ENCODE measurements at places on chromosomes 16 and 17.

DNA sequence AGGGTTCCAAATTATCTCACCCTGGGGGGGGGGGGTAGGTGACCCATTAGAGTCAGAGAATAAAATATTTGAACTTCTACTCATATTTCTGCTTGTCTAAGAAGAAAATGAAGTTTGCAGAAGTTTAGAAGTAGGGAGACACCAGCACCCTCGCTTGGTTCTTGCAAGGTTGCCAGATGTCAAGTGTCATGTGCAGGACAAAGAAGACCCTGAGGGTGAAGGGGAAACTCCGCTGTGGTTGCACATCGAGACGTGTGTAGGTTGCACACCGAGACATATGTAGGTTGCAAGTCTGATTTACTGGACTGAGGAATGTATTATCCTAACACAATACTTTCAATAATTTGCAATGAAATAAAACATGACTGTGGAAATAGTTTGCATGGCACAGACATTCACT, 42.4 kb upstream of the IRF8 start:
- DNase-seq = no peak

- no peak for DNase-seq
Observed at GRCh38 chr17:30848021-30848420, 16.3 kb downstream of the ATAD5 start.

DNA sequence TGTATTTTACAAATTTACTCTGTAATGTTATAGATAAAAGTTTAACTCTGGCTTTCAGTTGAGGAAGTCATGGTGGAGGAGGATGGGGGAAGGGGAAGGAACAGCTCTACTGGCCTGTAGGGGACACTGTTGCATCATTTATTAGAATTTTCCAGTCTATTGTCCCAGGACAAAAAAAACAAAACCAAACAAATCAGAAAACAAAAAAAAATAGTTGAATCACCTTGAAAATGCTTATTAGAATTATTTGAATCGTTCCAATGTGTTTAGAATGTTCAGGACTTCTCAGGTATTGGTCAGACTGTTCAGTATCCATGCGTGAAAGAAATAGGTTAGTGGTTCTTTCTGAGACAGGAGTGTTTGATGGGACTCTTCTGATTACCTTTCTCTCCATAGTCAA, 242.0 kb downstream of the FTO start:
- no peak for DNase-seq

DNA sequence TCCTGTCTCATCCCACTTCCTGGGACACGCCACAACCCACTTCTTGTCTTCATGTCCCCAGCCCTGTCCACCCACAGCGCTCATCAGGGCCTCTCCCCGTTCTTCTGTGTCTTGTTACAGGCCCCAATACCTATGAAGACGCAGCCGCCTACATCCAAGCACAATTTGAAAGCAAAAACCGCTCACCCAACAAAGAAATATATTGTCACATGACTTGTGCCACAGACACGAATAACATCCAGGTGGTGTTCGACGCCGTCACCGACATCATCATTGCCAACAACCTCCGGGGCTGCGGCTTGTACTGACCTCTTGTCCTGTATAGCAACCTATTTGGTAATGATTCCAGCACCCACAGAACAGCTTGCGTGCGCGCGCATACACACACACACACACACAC, 70.6 kb downstream of the AMFR start:
- peak; percentile 33 for DNase-seq

GRCh38 chr17:7523033-7523432, 25.8 kb upstream of the TNFSF12 start:
- DNase-seq = no peak

DNA sequence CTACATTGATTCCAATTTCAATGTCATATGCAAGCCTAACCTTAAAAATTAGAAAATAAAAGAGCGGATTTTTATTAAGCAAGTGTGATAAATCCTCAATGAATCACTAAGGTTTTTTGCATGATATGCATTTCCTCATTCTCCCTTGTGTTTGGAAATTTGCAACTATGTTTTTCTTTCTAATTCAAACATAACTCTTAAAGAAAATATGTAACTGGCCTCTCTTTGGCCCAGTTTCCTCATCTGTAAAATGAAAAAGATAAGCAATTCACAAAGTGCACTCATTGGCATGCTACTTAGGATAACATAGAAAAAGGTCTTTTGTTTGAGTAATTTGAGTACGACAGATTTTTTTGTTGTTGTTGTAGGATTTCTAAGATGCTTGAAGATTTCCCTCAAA, 295.5 kb downstream of the CDH11 start:
- no peak for DNase-seq

- no peak for DNase-seq
Observed at GRCh38 chr17:19386051-19386929, 700 bp downstream of the MFAP4 start.

- no peak for DNase-seq
Observed at GRCh38 chr17:49063652-49064051, 66.5 kb downstream of the IGF2BP1 start.

GRCh38 chr17:11935734-11936406, 61.4 kb downstream of the ZNF18 start:
- no peak for DNase-seq

DNA sequence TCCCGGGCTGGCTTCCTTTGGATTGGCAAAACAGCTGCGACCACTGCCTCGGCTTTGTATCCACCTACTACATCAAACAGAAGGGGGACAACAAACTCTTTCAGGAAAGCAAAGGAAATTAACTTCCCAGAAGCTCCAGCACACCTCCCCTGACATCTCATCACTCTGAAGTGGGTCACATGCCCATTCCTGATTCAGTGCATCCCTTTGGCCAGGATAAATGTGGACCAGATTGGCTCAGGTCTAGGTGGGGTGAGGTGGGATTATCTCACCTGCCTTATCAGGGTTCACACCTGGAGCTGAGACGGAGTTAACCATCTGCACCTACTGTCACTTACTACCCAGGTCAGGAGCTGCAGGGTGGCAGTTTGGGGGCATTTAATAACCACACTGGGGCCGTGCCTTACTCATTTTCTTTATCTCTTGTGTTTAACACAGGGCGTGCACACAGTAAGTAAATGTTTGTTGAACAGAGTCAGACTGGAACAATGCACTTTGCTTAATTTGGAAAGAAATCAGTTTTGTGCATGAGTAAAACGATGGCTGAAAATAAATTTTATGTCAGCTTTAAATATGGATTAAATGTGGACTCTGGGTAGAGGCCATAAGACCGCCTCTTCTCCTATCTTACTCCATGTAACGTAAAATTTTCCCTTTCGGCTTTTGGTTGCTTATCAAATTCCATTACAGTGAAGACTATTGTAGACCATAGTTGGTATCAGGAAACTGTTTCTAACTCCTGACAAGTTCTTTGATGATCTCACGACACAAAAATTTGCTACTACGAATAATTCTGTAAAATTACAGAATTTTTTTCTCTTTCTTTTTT, 36.0 kb downstream of the IQCK start:
- DNase-seq = no peak

GRCh38 chr16:49699841-49700175, 156.1 kb downstream of the ZNF423 start:
- no peak for DNase-seq

GRCh38 chr16:69157196-69157595, 24.7 kb downstream of the UTP4 start:
- DNase-seq = no peak

- DNase-seq = no peak
Observed at GRCh38 chr17:63954402-63955063, 18.2 kb downstream of the SCN4A start.

DNA sequence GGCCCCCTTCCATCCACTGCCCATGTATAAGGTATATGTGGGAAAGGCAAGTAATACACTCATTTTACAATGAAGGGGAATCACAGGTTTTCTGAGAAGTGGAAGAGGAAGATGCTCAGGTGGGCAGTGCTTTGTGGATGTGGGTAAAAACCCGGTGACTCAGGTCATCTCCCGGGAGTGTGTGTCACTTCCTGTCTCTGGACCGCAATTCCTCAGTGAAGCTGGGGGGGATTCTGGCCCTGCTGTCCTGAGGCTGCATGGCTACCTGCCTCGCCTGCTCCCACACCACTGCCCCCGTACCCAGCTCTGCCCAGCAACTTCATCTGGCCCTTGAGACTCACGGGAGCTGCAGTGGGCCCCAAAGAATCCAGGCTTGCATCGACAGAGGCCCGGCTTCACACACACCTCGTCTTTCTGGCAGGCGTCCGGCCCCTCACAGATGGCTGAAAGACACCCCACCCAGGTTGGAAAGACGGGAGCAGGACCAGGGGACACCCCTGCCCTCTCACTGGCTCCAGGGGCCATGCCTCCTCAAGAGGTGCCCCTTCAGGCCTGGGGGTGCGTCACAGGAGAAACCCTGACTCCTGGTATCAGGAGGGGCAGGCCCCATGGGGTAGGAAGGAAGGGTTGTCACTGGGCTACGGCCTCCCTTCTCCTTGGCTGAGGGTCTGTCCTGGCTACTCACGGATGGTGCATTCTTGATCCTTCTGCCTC, 882 bp downstream of the SCARF1 start:
- no peak for DNase-seq

GRCh38 chr17:74954665-74955421, 17.7 kb downstream of the HID1 start:
- DNase-seq = no peak

- no peak for DNase-seq
Observed at GRCh38 chr17:7703584-7704479, 1.2 kb upstream of the EFNB3 start.

DNA sequence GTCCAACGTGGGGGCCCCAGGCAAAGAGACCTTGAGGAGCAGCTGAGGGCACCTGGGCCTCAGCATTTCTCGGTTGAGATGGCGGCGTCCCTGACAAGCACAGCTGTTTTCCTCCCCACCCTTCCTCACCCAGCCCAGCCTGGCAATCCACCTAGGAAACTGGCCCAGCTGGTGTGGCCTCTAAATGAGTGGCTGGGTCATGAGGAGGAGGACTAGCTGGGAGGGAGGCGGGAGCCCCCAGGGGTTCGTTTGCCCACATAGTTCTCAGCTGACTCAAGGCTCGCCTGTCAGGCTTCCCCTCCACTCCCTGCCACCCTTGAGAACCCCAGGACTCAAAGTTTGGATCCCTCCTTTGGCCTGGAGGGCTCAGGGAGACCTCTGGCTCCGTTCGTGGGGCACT, 5.9 kb downstream of the RNF222 start:
- peak; percentile 33 for DNase-seq

DNA sequence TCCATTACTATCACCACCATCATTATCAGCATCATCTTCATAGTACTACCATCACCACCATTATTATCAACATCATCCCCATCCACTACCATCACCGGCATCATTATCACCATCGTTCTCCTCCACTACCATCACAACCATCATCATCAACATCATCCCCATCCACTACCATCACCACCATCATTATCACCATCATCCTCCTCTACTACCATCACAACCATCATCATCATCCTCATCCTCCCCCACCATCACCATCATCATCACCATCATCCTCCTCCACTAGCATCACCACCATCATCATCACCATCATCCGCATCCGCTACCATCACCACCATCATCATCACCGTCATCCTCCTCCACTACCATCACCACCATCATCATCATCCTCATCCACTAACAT, 639.8 kb upstream of the RBFOX1 start:
- no peak for DNase-seq

DNA sequence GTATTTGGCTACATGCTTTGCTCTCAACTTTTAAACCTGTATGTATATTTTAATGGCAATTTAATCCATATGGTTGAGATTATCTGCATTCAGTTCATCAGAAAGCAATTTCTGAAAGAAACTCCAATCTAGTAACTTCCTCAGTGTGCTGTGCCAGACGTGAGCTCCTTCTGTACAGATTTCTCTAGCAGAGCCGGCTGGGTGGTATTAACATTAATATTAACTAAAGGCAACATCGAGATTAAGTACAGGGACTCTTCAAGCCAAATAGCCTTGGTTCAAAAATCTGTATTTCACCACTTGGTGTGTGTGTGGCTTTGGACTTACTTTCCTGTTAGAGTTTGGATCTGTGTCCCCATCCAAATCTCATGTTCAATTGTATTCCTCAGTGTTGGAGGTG, 55.5 kb upstream of the NUDT7 start:
- DNase-seq = no peak

DNA sequence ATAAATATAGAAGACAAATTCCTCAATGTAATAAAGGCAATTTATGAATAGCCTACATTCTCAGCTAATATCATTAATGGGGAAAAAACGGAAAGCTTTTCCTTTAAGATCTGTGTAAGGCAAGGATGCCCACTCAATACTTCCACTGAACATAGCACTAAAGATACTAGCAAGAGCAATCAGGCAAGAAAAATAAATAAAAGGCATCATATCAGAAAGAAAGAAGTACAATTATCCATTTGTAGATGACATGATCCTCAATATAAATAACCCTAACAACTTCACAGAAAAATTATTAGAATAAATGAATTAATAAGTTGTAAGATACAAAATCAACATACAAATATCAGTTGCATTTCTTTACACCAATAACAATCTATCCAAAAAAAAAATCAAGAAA, 37.1 kb downstream of the C16orf87 start:
- DNase-seq = no peak

DNA sequence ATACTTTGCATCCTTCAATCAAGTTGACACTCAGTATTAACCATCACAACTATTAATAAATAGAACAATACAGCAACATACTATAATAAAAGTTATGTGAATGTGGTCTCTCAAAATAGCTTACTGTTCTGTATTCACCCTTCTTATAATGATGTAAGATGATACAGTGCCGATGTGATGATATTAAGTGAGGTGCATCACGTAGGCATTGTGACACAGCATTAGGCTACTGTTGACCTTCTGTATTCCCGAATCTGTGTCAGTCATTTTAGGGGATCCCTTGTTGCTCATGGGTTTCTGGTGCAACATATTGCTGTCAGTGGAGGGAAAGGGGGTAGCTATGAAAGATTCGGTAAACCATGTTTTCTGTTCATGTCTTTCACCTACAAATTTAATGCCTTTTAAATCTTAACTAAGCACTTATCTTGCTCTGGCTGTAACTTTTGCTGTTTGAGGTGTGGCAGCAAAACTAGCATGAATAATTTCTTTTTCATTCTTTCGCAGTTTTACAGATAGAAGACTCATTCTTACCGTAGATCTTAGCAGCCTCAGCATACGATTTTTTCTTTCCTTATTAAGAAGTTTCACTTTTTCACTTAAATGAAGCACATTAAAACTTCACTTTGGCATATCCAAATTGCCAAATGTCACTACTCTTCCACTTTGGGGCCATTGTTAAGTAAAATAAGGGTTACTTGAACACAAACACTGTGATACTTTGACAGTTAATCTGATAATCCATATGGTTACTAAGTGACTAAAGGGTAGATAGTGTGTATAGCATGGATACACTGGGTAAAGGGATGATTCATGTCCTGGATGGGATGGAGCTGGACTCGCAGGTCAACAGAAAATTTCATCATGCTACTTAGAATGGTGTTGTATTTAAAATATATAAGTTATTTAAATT, 29.6 kb downstream of the NFAT5 start:
- no peak for DNase-seq

- no peak for DNase-seq
Observed at GRCh38 chr16:66522816-66523590, 26.9 kb downstream of the TK2 start.

DNA sequence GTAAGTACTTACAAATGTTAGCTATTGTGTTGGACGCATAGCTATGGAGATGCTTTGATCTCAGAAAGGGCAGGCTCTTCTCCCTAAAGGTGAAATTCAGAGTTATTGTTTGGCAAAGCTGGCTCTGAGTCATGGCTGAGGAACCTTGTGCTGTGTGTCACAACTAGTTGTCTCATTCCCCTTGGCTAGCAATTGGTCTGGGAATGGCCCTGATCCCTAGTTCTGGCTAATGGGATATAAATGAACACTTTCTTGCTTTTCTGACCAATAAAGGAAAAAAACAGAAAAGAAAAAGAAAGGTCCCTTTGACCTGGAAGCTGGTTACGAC, 210.6 kb downstream of the MAP2K4 start:
- DNase-seq = no peak

- DNase-seq = no peak
Observed at GRCh38 chr17:43578699-43579565, 32.8 kb upstream of the ETV4 start.
